ENCODE measurements at places on chromosomes 11 and 22. TPM values are rescaled to one million over a fixed set of nuclear protein-coding genes. Genes with fewer than 3 reads are reported as not detected.

The XBP1 gene
- 130 TPM for total RNA-seq

- no peak for DNase-seq
Observed at GRCh38 chr11:9053316-9054035, 37.9 kb downstream of the SCUBE2 start.

DNA sequence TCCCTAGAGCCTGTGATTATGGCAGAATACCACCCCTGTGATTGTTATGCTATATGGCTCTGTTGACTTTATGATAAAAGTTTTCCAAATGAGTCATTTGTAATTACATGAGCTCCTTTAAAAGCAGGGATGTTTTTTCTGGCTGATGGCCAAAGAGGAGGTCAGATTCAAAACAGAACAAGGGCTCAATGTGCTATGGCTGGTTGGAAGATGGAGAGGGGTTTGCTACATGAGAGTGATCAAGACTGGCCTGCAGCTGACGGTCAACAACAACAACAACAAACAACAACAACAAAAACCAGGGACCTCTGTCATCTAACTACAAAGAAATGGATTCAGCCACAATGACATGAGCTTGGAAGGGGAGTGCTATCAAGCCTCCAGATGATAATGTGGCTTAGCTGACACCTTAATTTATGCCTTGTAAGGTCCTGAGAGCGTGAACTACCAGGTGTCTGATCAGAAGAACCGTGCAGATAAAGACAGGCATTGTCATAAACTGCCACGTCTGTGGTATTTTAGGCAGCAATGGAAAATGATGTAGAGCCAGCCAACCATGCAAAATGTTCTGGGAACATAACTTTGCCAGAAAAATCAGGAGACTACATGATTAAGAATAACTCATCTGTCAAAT lies 47.2 kb downstream of the PIWIL3 start:
- DNase-seq, result no peak

DNA sequence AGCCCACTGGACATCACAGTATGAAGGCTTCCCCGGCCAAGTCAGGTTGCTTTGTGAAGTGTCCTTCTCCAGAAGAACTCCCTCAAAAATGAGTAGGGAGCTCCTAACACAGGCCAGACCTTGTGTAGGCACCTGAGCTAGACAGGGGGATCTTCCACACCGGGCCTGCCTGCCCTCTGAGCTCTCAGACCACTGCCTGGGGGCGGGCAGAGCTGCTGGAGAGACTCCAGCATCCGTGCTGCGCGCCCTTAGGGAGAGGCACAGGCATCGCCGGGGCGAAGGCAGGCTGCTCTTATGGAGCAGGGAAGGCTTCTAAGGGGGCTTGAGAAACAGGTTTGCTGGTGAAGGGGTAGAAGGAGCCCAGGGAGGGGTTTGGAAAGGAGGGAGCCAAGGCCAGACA lies 4.4 kb downstream of the KCNJ5 start:
- DNase-seq, result no peak

- no peak for DNase-seq
Observed at GRCh38 chr22:42375982-42376381, 56.2 kb downstream of the NFAM1 start.

Data from progenitor cell of endocrine pancreas (in vitro differentiated cells).